ENCODE measurements at places on chromosomes 7 and 10.

GRCh38 chr10:69787681-69788080 lies 14.0 kb upstream of the COL13A1 start:
- DNase-seq = no peak

DNA sequence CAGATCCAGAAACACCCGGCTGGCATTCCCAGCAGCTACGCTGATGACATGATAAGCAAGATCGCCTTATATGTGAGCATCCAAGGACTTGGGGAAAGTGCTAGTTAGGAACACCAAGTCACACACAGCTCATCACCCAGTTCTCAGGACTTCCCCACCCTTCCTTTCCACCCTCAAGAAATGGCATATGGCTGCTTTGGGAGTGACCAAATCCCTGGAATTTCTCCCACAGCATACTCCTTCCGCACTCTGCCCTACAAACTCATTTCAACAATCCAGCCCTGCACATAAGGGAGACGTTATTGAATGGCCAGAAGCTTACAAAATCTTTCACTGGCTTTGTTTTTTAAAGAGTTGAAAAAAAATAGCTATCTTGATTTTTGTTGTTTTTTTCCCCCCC lies 4.2 kb downstream of the ITIH5 start:
- no peak for DNase-seq

DNA sequence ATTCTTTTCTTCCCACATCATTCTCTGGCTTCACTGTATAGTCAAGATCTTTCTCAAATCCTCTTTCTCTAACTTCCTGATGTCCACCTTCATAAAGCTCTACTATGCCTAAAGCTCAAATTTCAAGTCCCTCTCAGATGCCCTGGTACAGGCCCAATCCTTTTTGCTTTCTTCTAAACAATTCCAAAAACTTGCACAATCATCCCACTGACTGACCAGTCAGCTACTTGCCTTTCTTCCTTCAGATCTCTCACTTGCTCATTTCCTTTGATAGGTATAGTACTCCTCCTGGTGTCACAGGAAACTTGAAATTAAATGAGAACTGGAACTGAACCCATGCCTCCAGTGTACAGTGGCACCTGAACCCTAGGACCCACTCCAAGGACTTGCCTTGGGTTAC lies 18.2 kb downstream of the SEC31B start:
- no peak for DNase-seq

DNA sequence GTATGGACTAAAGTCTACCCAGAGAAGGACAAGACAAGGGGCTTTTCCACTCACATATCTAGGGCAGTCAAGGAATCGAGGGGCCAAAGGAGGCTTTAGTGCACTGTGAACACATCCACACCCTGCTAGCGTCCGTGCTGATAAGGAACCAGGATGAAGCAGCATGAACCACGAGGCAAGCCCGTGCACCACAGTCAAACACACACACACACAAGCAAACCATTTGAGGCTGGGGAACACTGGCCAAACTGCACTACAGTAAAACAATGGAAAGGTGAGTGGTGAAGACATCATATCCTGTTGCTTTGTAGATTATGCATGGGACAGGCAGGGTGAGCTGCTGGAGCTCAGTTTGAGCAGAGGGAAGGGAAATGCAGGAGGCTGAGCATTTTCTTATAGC lies 177.4 kb upstream of the CDCA7L start:
- no peak for DNase-seq

GRCh38 chr7:98617051-98617959 lies at the start of gene NPTX2:
NPTX2 (plus strand) TSS chr7:98617285; CDS start chr7:98617462, 177 bp downstream.
- DNase-seq = no peak
